ENCODE measurements at places on chromosomes 2 and 18.

DNA sequence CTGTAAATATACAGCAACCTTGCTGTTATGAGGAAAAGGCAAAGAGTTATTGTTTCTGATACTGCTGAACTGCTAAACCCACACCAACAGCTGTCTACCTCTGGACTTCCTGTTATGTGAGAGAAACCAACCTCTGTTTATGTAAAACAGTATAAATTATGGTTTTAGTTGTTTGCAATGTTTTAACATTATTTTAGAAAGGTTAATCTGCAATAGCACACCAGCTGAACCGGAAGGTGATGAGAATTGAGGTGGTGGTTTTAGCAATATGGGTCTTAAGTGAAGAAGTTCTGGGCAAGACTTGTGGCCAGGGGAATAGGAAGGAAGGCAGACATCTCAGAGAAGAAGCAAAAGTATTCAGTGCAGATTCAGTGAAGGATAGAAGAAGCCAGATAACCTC lies 237.8 kb downstream of the PLCL1 start:
- no peak for DNase-seq

GRCh38 chr2:100676346-100676745 lies 113.6 kb downstream of the PDCL3 start:
- DNase-seq: no peak

GRCh38 chr2:150267651-150268415 lies 219.6 kb downstream of the RND3 start:
- no peak for DNase-seq

DNA sequence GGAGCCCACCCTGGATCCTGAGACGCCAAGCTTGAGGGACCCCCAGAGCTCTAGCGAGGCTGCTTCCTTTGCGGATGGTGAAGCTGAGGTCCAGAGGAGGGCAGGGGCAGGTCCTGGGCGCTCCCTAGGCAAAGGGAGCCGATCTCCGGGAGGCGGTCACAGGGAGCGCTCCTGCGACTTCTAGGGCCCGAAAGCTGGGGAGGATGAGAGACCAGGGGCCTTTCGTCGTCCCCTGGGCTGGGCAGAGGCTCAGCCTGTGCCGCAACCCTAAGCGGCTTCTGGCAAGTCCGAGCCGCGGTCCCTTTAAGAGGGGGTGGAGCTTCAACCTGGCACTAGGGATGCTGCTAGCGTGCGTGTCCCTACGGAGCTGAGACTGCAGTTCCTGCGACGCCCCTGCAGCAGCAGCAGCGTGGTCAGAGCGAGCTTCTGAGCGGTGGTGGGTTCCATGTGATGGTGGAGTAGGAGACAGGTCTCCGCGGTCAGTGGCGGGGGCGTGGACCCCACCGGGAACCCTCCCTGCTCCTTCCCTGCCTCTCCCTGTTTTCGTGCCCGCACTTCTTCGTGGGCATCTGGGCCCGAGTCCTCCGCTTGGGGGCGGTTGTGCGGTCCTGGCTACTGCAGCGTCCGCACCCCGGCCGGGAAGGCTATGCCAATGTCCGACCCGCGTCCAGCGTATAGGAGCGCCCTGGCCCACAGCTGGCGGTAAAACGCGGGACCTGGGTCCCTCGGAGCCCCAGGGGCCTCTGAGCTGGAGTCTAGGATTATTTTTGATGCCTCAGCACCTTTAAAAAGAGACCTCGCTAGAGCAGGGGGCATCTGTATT lies 154.6 kb downstream of the CCDC74A start:
- peak; percentile 37 for DNase-seq

DNA sequence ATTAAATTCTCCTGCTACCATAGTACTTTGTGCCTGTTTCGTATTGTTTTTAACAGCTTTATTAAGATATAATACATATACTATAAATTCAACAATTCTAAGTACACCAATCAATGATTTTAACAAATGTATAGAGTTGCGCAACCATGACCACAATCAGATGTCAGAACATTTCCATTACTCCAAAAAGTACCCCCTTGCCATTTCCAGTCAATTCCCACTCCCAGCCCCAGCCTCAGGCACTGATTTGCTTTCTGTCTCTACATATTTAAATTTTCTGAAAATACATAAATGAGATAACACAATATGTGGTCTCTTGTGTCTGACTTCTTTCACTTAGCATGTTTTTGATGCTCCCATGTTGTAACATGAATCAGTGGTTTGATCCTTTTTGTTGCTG lies 193.9 kb downstream of the FIGN start:
- DNase-seq: no peak

GRCh38 chr18:24187049-24187448 lies 48.2 kb downstream of the CABYR start:
- DNase-seq: no peak

- DNase-seq: no peak
These were observed 26.8 kb downstream of the GLI2 start for GRCh38 chr2:120762341-120763061.

- no peak for DNase-seq
These were observed 101.9 kb downstream of the NOL4 start for GRCh38 chr18:34122724-34123334.

DNA sequence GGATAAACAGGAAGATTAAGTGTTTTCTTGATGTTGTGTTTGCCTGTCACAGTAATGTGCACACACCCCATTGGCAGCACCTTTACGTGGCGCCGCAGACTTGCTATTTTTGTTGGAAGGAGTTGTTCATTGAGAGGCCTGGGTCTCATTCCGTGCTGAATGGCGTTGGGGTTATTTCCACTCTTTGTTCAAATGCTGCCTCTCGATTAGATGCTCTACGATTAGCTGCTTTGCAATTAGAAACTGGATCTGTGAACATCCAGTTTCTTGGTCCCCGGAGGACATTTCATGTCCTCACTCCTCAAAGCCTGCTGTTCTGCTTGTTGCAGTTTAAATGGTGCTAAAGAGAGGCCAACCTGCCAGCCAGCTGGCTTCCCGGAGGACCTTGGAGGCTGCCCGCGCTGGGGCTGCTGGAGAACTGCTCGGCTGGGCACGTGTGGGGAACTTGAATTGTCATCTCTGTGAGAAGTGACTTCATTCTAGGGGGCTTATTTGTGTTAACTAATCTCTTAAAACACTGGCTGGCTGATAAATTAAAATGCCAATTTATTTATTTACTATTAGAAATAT lies 117.4 kb upstream of the NABP1 start:
- DNase-seq: no peak

- DNase-seq: no peak
These were observed 181.3 kb upstream of the AGAP1 start for GRCh38 chr2:235312571-235312970.

- no peak for DNase-seq
These were observed 41.0 kb downstream of the NPC1 start for GRCh38 chr18:23545247-23545789.

DNA sequence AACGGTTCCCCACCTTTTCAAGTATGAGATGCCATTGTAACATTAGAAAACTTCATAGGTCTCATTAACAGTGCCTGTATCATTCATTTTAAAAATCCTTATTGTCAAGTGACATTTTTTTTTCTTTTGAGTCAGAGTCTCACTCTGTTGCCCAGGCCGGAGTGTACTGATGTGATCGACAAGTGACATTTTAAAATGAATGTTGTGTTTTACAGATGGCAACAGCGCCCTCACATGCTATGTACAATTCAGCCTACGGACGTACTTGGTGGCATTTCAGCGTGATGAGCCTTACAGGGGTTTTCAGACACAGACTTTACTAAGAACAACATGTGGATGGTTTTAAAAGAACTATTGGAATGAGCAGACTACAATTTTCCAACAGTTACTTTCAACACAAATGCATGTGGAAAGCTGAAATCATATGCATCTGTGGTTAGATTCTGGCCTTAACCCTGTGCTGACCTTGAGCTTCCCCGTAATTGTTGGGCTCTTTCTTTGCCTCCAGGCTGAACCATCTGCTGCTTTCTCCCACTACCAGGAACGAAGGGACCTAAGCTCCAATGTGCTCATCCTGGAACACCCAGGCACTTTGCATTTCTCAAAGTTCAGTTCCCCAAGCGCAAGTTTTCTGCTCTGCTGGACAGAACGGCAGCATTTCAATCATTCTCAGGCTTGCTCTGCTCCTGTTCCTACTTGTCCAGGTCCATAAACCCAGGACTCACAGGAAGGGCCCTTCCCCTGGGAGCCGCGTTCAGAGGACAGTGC lies 119.9 kb upstream of the NDUFV2 start:
- DNase-seq: no peak

GRCh38 chr2:49465157-49465831 lies 311.0 kb upstream of the FSHR start:
- no peak for DNase-seq

- no peak for DNase-seq
These were observed 94.1 kb downstream of the ANKRD44 start for GRCh38 chr2:197216361-197216979.

DNA sequence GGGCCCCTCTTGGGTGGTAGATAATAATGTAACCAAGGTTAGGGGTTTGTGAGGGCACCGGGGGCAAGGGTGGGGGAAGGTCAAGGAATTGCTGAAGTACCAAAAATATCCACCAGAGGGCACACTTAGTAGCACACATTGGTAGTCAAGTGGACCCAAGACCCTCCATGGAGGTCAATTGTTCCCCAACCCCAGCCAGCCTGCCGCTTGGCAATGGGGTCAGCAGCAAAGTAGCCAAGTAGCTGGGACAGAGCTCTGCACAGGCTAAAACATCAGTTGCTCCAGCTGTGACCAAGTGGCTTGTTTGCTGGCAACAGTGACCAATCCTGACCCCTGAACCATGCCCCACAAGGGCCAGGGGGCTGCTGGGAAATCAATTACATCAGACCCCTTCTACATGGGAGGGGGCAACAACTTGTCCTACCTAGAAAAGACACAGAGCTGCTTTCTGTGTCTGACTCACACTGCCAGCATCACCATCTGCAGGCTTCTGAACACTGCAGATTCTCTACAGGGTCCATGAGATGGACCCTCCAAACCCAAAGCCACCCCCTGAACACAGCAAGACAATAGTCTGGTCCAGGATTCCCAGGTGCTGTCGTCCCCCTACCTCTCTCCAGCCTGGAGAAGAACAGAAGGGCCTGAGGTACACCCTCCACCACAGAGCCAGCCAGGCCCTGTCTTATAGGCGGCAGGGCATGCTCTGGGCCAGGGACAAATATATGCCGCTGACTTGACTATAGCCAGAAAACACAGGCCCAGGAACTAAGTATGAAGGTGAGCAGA lies 76.0 kb downstream of the EMX1 start:
- DNase-seq: no peak

- no peak for DNase-seq
These were observed 205.2 kb downstream of the EIPR1 start for GRCh38 chr2:3172265-3172935.

DNA sequence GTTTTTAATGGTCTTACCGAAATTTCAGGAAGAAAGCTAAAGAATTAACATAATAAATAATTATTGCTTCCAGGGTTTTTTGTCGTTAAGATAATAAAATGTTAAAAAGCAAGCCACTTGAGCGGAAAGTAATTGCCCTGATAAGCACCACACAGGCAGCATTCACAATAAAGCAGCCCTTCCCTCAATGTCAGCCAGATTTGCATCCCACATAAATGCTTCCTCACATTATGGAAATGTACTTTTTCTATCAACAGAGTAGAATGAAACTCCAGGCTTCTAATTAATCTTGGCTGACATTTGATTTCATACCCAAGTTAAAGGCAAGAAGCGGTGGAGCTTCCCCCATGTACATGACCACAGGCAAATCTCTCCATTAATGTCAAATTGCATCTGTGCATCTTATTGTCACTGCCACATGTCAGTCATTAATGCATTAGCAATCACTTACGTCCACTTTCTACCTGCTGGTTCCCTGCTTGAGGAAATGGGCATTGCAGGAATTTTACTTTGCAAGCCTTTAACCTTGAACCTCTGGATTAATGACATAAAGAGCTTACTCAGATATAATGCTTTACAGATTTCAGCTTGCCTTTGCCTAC lies 26.2 kb downstream of the PTPRM start:
- DNase-seq: no peak

DNA sequence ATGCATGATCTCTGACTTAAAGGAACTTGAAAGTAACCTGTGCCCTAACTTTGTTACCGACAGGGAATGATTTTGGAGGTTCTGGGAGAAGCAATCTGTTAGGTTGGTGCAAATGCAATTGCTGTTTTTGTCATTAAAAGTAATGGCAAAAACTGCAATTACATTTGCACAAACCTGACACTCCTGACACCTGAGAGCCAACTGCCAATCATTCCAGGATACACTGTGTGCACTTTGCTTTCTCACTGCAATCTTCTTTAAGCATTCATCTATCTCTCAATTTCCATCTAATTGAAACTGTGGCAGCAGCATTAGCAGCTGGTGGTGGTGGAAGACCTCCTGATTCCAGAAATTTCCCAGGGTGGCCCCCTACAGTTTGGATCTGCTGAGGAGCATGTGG lies 87.6 kb upstream of the CYP1B1 start:
- no peak for DNase-seq

DNA sequence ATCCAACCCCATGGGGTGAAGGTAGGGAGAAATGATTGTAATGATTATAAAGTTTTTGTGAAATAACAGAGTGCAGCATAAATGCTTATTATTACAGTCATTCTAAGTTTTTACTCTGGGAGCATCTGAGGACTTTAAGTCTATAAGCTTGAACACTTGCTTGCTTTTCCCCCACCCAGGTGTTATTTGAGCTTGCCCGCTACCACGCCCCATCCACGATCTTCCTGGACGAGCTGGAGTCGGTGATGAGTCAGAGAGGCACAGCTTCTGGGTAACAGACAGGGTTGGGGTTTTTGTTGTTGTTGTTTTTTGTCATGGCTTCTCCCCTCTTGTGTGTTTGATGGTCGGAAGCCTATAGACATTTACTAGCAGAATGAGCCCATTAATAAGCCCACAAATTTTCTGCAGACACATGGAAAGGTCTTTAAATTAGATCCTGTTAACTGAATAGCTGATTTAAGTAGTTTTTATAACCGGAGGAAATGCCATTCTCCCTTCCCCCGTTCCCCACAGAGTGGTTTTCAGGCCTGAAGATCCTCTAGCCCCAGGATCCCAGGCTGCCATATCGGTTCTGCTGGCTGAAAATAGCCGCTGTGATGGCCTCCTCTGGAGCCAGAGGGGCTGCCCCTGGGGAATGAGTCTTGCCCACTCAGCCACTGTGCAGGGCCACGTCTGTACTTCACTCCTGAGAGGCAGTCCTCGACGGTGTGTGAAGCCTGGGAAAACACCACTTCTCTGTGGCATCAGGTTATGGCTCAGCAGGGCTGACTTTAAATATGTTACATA lies 39.9 kb upstream of the ELOA2 start:
- no peak for DNase-seq

- no peak for DNase-seq
These were observed 160.4 kb downstream of the SMAD7 start for GRCh38 chr18:48790226-48790863.

DNA sequence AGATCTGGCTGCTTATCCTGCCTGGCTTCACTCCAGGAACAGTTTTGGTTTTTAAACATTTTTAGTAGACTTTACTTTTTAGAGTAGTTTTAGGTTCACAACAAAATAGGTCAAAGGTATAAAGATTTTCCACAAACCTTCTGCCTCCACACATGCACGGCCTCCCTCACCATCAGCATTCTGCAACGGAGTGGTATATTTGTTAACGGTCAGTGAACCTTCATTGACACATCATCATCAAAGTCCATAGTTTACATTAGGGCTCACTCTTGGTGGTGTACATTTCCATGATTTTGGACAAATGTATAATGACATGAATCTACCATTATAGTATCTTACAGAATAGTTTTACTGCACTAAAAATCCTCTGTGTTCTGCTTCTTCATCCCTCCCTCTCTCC lies 303.1 kb upstream of the EPAS1 start:
- DNase-seq: no peak
